ENCODE measurements at places on chromosomes 2 and 18.
A peak's percentile ranks its signal among the peaks of the same experiment; 100 is the strongest.

- DNase-seq, result no peak
These were observed 220.1 kb upstream of the DPP10 start for GRCh38 chr2:114222344-114222743.

DNA sequence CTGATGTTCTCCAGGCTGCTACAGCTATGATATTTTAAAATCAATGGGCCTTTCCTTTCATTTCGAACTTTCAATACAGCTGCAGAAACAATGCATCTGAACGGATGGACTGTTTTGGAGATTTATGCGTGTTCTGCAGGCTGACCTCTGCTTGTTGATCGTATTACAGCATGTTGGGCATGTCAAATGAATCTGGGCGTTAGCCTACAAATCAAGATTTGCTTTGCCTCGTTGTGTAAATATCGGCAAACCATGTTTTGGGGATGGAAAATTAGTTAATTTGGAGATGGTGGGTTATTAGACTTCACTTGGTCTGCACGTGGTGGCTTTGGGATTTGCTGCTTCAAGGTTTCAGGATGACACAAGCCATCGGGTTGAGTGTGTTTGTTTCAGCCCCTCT lies 129.3 kb downstream of the AGAP1 start:
- DNase-seq, result no peak

DNA sequence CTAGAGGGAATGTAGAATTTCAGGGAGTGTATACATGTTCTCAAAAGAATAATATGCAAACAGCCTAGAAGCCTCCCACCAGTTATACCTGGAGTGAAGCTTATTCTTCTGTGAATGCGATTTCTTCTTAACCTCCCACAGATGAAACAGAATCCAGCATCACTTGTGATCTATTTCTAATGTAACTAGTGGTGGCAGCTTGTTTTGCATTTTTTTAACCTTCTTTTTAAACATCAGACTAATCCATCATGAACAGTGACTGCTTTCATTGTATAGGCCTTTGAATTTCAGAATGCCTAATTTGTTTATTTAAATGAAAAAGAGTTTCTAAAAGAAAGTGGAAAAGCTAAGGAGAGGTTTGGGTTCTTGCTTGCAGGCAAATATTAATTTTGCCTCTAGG lies 85.7 kb upstream of the EPHA4 start:
- DNase-seq, result no peak

GRCh38 chr2:67839668-67840067 lies 223.1 kb downstream of the C1D start:
- DNase-seq, result no peak

DNA sequence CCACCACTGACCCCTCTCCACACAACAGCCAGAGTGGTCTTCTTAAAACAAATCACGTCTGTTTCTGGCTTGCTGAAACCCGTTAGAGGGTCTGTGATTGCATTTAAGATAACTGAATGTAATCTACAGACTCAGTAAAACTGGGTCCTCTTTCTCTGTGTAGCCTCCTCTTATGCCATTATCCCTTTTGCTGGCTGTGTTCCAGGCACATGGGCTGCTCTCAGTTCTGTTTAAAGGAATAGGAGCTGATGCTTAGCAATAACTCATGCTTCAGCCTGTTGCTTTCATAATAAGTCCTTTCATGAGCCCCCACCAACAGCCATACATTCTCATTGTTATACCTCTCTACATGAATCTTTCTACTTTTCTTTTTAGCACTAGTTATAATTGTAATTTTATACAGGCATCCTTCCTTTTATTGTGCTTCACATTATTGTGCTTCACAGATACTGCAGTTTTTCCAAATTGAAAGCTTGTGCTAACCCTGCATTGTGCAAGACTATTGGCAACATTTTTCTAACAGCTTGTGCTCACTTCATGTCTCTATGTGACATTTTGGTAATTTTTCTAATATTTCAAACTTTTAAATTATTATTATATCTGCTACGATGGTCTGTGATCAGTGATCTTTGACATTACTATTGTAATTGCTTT lies 782.6 kb downstream of the MBD2 start:
- no peak for DNase-seq

DNA sequence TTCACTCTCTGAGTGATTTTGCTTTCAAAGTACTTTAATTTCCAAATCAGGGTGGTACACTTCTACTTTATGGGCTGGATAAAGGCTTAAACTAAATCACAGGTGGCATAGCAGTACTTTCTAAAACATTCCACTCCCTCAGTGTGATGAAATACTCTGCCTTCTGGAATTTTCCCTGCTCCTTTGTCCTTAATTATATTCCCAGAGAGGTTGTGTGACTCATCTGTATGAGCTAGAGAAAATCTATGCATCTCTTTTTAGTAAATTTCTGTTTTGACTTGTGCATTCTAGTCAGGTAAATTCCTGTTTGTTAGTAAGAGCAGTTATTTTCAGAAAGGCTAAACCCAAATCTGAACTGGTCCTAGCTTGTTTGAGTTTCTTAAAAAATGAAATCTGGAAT lies 29.0 kb upstream of the PLA2R1 start:
- no peak for DNase-seq

GRCh38 chr2:61722800-61723199 lies 131.1 kb downstream of the FAM161A start:
- DNase-seq, result no peak

GRCh38 chr2:202317080-202317857 lies 51.7 kb downstream of the NOP58 start:
- DNase-seq, result no peak

DNA sequence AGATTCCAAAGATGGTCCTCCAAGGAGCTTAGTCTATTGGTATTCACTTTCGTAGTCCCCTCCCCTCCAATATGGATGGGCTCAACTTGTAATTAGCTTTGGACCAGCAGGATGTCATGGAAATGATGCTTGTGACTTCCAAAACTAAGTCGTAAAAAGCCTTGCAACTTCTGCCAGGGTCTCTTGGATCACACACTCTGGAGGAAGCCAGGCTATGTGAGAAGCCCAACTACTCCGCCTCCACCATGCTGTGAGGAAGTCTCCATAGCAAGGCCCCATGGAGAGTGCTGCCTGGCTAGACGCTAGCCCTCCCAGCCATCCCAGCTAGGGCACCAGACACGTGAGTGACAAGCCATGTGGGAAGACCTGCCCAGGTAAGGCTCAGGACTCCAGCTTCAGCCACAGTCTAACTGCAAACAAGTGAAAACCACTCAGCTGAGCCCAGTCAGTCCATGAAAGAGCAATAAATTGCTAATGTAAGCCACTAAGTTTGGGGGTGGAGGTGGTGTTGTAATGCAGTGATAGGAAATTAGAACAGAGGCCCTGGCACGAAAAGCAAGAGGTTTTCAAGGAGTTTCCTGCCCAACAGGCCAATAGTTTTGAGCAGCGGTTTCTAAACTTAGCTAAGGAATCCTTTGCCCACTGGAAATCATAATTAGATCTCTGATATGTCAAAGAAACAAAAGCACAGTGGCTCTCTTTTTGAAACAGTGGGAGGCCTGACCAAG lies 77.5 kb upstream of the GLI2 start:
- no peak for DNase-seq

GRCh38 chr2:169351725-169352124 lies 10.6 kb downstream of the LRP2 start:
- no peak for DNase-seq

GRCh38 chr2:234373060-234373459 lies 123.8 kb downstream of the ARL4C start:
- DNase-seq, result no peak

DNA sequence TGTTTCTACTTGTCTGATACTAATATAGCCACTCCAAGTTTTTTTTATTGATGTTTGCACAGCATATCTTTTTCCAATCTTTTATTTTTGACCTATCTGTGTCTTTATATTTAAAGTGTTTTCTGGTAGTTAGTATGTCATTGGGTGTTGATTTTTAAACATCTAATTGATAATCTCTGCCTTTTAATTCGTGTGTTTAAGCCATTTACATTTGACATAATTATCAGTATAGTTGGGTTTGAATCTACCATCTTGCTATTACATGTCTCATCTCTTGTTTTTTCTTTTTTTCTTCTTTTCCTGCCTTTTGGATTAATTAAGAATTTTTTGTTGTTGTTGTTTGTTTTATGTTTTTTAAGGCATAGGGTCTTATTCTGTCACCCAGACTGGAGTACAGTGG lies 44.2 kb downstream of the TAF1B start:
- no peak for DNase-seq

DNA sequence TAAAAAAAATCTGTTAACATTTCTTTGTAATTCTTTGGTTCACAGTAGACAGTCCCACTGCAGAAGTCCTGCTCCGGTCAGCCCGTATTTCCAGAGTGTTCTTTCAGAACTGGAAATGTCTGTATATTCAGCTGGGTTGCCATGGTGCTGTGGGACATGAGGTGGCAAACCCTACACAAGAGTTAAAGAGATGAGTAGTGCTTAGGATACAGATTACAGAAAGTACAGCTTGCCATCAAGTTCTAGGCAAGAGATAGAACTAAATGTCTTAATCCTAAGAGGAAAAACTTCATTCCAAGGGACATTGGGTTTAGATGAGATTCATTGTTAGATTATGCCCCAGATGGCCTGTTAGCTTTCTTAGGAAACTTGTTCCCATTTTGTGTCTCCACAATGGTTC lies 60.1 kb downstream of the FMNL2 start:
- no peak for DNase-seq

- no peak for DNase-seq
These were observed 46.7 kb downstream of the KIDINS220 start for GRCh38 chr2:8790739-8791162.

DNA sequence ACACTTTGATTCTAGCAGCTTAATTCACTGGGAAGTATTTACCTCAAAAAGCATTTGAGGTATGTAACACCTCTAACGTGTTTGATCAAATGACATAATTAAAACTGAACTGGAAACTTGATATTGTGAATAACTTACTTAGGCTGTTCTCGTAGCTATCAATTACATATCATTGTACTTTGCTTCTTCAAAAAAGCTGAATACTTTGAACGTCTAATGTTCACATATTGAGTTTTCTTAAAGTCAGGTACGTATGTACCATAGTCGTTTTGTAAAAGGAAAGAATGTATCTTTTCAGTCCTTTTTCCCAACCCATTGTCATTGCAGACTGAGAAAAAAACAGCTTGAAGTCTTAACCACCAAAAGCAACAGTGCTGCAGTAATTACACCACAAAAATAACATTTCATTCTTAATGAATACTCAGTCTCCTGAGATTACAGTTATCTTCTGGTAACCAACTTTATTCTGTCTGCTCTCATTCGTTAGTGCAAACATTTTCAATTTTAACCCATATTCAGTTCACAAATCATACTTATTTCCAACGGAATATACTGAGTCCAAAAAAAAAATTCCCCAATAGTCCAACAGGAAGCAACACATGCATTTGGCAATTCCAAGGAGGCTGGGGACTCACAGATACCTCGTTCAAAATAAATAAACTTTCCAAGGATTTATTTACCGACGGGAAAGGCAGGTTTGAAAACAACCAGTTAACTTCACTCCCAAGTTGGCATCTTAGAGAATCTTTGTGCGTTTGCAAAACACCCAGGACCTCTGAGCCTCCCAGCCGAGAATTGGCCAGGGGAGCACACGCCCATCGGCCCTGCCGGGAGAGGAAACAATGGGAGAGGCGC lies 1.1 kb downstream of the CHN1 start:
- peak; percentile 44 for DNase-seq

DNA sequence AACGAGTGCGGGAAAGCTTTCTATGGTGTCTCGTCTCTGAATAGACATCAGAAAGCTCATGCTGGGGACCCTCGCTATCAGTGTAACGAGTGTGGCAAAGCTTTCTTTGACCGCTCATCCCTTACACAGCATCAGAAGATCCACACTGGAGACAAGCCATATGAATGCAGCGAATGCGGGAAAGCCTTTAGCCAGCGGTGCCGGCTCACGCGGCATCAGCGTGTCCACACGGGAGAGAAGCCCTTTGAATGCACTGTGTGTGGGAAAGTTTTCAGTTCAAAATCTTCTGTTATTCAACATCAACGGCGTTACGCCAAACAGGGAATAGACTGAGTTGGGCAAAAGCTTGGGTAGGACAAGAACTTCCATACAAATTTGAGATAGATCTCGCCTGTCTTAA lies 16.2 kb downstream of the ZNF2 start:
- DNase-seq, result no peak

DNA sequence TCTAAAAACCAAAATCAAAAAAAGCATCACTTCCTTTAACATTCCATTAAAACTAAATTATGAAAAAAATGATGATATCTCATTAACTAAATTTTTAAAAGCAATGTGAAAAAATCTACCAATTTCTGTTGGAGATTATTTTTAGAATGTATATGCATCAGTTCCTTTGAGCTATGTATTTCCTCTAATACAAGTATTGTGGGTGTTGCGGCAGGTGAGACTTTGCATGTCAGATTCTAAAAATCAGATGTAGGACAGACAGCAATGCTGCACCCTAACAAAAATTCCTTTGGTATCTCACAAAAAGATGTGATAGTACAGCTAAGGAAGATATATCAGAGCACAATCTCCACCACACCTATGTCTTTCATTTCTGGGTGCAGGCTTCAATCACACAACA lies 6.8 kb downstream of the MBD2 start:
- DNase-seq, result no peak

- DNase-seq, result no peak
These were observed 63.6 kb downstream of the SLC35F5 start for GRCh38 chr2:113692698-113693428.

DNA sequence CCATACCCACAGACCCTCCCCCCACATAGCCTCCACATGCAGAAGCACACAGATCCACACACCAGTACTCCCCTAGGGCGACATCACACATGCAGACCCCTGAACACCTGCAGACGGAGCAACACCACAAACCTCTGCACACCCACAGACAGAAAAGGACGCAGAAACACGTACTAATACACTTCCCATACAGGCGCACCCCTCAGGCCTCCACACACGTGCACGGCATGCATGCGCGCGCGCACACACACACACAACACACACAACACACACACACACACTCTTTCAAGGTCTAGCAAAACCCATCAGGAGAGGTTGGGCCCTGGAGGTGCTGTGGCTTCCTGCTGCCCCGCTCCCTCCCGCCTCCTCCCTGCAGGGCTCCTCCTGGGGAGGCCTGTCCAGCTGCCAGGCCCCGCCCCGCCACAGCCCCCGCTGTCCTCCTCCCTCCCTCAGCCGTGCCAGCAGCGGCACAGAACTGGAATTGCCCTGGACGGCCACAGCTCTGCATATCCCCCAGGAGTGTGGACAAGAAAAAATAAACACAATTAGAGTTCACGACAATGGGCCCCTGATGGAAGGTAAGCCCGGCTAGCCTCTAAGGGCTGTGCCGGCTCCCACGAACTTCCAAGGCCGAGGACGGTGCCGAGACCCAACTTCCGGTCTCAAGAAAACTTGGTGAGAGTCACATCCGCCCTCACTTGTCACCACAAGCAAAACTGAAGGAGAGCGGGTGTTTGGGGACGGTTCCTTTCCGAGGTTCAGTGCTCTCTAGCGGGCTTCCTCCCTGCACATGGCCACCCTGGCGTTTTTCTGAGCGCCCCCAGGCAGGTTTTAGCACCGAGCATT lies 6.8 kb downstream of the ZFP36L2 start:
- DNase-seq, result peak; percentile 40

All from NCI-H1694 treated with DMSO at 0.1 percent for 48 hours (cell line).